ENCODE measurements at places on chromosomes 6 and 20. TPM values are rescaled to one million over a fixed set of nuclear protein-coding genes. Genes with fewer than 3 reads are reported as not detected.
A peak's percentile ranks its signal among the peaks of the same experiment; 100 is the strongest.

Gene ZNF343
- total RNA-seq = 6.3 TPM

Gene NEURL2
- 27.6 TPM for total RNA-seq

Gene RBM24
- total RNA-seq = 2.2 TPM

Gene JAG1
- 71.0 TPM for total RNA-seq

DNA sequence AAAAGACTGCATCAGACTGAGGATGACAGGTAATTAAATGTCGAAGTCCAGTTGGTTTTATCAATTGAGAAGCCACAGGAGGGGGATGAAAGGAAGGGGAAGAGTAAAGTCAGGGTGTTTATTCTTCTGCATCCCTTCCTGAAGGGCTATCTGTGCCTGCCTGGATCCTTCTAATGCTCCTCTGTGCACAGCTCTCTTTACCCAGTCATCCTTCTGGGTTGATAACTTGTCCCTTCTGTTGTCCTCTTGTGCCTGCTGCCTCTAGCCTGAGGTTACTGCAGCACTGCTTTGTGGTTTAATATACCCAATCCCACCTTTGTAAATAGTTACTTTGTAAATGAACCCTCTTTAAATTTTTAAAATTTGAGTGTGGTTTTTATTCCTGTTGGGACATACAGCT lies 1127.3 kb downstream of the EPHA7 start:
- no peak for DNase-seq
- no peaks in the 10 kb centered on the region for H3K4me1 ChIP-seq
- no peak overlapping the region for H3K4me3 ChIP-seq
- H3K27ac ChIP-seq = no peak overlapping the region
- no peaks in the 10 kb centered on the region for H3K27me3 ChIP-seq
- no peaks in the 10 kb centered on the region for H3K36me3 ChIP-seq

DNA sequence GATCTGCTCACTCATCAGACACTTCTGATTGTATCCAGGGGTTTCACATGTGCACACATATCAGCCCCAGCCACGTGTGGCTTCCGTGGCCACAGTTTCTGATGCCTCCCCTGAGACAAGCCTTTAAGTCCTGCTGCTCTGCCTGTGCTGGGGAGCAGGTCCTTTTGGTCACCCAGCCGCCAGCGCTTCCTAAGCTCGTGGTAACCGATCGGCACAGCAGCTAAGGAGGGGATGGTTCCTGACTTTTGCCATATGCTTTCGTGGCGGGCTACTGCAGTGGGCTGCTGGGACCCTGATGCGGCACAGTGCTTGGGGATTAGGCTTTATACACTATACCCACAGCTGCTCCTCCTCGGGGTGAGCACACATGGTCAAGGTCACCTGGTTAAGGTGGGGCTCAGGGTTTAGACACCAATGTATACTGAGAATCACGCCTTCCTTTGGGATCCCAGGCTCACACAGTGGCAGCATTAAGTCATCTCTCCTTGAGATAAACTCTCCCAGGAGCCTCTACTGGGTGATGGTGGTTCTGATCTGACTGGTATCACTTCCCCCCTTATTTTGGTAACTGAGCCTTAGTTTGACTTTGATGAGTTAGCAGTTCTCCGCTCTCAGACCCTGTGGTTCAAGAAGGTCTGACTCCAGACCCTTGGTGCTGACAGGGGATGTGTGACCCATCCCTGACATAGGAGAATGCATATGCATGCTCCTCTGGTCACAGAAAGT lies 85.9 kb upstream of the KCNG1 start:
- H3K36me3 ChIP-seq = no peaks in the 10 kb centered on the region
- no peak overlapping the region for H3K27ac ChIP-seq

- H3K36me3 ChIP-seq = no peaks in the 10 kb centered on the region
- H3K27ac ChIP-seq = no peak overlapping the region
- H3K4me3 ChIP-seq = no peak overlapping the region
- DNase-seq = no peak
Measured at GRCh38 chr20:23654000-23654399, 16.2 kb upstream of the CST3 start.

DNA sequence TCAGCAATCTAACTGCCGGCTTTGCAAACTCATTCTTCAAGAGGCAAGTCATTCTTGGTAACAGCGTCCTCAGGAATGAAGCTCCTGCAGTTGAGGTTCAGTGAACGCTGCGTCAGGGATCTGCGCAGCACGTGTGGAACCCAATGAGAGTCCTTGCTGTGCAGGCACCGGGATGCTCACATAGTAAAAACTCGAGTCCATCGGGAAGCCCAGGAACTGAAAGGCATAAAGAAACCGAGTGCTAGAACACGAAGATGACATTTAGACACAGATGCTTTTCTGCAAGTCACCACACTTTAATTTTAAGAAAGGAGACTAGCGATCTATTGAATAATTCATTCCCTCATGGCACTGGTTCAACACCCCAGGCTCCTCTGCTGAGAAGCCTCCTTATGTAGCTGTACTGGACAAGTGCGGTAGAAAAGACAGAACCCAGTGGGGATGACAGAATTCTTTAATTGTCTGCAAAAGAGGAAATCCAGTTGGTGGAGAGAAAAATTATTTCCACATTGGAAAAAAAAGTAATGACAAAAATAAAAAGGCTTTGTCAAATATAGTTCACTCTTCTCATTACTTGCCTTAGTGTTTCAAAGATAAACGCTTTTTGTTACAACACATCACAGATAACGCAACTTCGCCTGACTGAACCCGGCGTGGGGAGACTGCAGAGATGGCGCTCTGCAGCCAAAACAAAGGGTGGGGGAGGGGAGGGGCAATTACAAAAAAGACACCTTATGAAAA lies 1.9 kb upstream of the AFDN start:
- no peaks in the 10 kb centered on the region for H3K4me1 ChIP-seq
- H3K27ac ChIP-seq = no peak overlapping the region
- no peak for DNase-seq
- no peaks in the 10 kb centered on the region for H3K27me3 ChIP-seq
- no peaks in the 10 kb centered on the region for H3K36me3 ChIP-seq

GRCh38 chr6:105746509-105746908 lies 339.6 kb upstream of the PRDM1 start:
- H3K36me3 ChIP-seq = no peaks in the 10 kb centered on the region
- DNase-seq = no peak
- no peak overlapping the region for H3K27ac ChIP-seq
- no peaks in the 10 kb centered on the region for H3K4me1 ChIP-seq
- no peaks in the 10 kb centered on the region for H3K27me3 ChIP-seq

GRCh38 chr20:24051160-24051559 lies 62.6 kb upstream of the GGTLC1 start:
- H3K36me3 ChIP-seq = no peaks in the 10 kb centered on the region
- DNase-seq = no peak
- H3K4me1 ChIP-seq = no peaks in the 10 kb centered on the region
- H3K27ac ChIP-seq = no peak overlapping the region
- H3K27me3 ChIP-seq = no peaks in the 10 kb centered on the region

DNA sequence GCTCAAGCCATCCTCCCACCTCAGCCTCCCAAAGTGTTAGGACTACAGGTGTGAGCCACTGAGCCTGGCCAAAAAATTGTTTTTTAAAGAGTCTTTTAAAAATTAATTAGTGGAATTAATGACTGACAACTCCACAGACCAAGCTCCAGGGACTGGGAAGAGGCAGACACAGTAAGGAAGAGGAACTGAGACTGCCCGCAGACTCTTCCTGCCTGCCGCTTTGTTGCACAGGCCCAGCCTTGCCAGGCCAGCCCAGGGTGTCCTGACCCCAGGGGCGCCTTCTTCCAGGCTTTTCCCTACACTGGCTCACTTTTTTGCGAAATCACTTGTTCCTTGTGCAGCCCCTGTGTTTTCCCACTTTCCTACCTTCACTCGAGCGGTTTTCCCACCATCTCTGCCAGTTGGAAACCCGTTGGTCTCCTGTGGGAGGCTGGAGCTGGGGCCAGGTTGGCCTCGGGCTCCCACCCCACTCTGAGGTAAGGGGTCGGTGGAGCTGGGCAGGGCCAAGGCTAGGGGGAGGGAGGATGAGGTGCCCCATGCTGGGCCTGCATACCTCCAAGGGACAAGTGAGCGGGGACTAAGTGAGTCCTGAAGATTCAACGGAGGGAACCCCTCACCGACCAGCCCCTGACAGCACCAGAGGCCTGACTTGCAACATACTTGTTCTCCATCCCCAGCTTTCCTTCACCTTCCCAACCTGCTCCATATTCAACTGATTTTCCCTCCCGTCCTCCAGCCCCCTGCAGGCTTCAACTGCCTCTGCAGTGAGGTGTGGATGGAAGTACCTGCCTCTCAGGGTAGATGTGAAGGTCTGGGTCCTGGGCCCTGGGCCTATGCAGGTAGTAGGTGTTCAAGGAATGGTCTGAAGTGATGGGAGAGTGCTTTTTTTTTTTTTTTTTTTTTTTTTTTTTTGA lies 23.5 kb upstream of the SMIM29 start:
- H3K27me3 ChIP-seq = no peaks in the 10 kb centered on the region
- H3K4me3 ChIP-seq = no peak overlapping the region
- H3K36me3 ChIP-seq = no peaks in the 10 kb centered on the region
- no peak for DNase-seq

DNA sequence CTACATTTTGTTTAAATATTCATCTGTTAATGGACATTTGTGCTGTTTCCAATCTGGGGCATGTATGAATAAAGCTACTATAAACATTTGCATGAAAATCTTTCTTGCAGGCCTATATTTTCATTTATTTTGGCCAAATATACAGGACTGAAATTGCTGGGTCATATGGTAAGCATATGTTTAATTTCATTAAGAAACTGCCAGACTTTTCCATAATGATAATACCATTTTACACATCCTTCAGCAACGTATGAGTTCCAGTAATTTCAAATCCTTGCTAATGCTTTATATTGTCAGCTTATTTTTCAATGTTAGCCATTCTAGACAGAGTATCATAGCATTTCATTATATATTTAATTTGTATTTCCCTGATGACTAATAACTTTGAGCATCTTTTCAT lies 51.0 kb downstream of the GPR6 start:
- H3K36me3 ChIP-seq = no peaks in the 10 kb centered on the region
- no peak for DNase-seq
- no peak overlapping the region for H3K27ac ChIP-seq
- H3K27me3 ChIP-seq = no peaks in the 10 kb centered on the region
- H3K4me3 ChIP-seq = no peak overlapping the region

- H3K27me3 ChIP-seq = no peaks in the 10 kb centered on the region
- no peaks in the 10 kb centered on the region for H3K36me3 ChIP-seq
- DNase-seq = peak; percentile 88
Measured at GRCh38 chr6:142945049-142945445, at the start of gene HIVEP2. HIVEP2 (minus strand) TSS chr6:142945176; CDS start chr6:142774738, 170,438 bp downstream.

GRCh38 chr6:109874086-109874485 lies 104.0 kb upstream of the GPR6 start:
- no peaks in the 10 kb centered on the region for H3K27me3 ChIP-seq
- H3K27ac ChIP-seq = no peak overlapping the region
- no peak overlapping the region for H3K4me3 ChIP-seq
- H3K36me3 ChIP-seq = no peaks in the 10 kb centered on the region
- H3K4me1 ChIP-seq = no peaks in the 10 kb centered on the region
- no peak for DNase-seq

- no peak overlapping the region for H3K27ac ChIP-seq
- H3K27me3 ChIP-seq = no peaks in the 10 kb centered on the region
- DNase-seq = peak; percentile 40
- peaks cover 10% of the 10 kb centered on the region for H3K36me3 ChIP-seq
- no peak overlapping the region for H3K4me3 ChIP-seq
Measured at GRCh38 chr6:166419717-166420116, 37.0 kb upstream of the MPC1 start.

DNA sequence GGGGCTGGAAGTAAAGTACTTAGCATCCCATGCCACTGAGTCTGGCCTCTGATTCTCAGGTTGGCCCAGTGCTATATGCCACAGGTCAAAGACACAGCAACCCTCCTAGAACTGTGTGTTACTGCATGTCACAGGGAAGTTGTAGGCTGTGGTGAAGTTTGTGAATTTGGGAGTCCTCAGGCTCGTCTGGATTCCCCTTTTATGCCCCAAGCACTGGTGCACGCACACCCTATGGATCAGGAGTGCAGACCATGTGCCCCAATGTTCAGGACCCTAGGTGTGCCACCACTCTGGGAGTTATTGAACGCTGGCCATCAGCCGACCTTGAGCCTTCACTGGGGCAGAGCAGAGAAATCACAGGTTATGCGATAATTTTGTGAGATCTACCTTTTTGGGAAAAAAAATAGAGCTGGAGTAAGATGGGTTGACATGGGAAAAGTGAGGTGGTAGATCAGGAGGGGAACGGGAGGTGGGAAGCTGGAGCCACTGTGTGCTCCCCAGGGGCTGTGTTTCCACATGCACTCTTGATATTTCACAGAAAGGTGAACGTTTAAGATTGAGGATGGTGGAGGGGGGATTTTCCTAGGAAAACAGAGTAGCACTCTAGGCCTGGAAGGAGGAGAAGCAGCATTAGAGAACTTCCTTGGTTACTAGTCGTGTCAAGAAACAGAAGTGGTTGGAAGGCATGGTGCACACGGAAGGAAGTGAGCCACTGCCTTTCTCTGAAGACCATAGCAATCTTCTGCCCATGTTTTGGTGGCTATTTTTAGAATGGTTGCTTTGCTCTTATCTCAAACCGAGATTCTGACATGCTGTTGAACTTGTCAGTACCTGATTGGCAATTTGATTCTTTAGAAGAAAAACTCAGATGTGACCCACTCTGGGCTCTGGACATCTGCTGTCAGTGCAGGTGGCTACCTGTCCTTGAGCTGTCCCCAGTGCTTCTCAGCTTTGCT lies 44.1 kb downstream of the DUSP22 start:
- H3K27me3 ChIP-seq = no peaks in the 10 kb centered on the region
- DNase-seq = peak; percentile 32

- H3K27me3 ChIP-seq = no peaks in the 10 kb centered on the region
- DNase-seq = no peak
- no peak overlapping the region for H3K4me3 ChIP-seq
- no peak overlapping the region for H3K27ac ChIP-seq
Measured at GRCh38 chr20:8118039-8118438, 14.0 kb upstream of the PLCB1 start.
